ENCODE measurements at places on chromosomes 1 and 21. TPM values are rescaled to one million over a fixed set of nuclear protein-coding genes. Genes with fewer than 3 reads are reported as not detected.

DNA sequence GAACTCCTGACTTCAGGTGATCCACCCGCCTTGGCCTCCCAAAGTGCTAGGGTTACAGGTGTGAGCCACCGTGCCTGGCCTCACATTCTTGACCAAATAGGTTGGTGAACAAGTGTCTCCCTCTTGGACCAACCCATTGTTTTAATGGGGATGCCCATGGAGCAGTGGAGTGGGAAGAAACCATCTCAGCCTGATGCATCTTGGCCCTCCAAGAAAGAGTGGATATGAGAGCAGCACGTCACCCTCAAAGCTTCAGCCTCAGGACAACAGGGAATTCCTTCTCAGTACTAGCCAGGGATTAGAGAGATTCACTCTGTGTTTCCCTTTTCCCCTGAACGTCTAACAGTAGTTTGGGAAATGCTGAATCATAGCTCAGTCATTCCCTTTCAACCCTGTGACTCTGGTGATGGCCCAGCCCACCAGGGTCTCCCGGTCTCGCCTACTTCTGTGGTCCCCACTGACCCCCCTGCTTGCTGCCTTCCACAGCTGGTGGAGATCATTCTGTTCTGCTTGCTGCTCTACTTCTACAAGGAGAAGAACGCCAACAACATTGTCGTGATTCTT lies 37.4 kb downstream of the NIPAL3 start:
- peak; percentile 7 for DNase-seq

GRCh38 chr1:200302192-200302920 lies 107.5 kb downstream of the ZNF281 start:
- DNase-seq: peak; percentile 47

DNA sequence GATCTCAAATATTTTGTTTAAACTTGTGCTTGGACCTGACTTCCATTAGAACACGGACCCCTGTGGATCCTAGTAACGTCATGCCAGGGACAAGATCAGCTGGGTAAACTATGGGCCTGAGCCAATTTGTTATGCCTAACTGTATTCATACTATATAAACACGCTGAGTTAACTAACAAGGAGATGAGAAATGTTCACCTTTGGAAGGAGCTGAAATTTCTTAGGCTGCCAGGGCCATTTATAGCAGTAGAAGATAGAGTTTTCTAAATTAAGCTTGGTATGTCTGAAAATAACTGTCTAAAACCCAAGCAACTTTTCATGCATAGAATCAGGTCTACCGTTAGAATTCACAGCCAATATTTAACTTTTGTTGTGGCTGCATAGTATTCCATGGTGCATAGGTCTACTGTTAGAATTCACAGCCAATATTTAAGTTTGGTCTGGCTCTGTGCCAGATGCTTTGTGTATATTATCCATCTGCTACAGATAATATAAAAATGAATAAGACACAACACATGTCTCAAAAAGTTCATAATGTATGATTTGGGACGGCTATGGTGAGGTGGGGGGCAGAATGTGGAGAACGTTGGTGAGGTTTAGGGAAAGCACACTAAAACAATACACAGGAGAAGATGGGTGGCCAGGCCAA lies 61.5 kb downstream of the NMNAT2 start:
- no peak for DNase-seq

DNA sequence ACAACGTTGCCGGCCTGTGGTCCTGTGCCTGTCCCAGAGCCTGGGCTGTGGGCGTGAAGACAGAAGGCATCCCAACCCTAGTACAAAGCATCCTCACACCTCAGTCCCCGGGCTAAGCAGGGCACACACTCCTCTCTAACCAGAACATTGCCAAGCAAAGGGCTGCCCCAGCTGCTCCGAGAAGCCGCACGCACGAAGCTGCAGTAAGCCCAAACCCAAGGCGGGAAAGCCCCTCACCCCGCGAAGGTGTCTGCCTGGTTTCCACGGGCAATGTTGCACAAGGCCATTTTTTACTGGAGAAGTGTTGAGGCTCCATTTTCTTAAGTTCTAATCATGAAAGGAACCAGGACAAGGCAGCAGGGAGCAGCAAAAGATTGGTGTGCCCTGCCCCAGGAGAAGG lies 519.0 kb downstream of the NPHP4 start:
- DNase-seq: no peak

GRCh38 chr1:8329439-8329838 lies 11.5 kb downstream of the SLC45A1 start:
- DNase-seq: no peak

- no peak for DNase-seq
Observed at GRCh38 chr21:36472377-36472776, 7.5 kb downstream of the CLDN14 start.

- DNase-seq: no peak
Observed at GRCh38 chr21:9756677-9757076, 764.7 kb upstream of the TPTE start.

GRCh38 chr1:68873144-68873543 lies 376.3 kb upstream of the DEPDC1 start:
- DNase-seq: no peak

GRCh38 chr1:233620065-233620464 lies 6.2 kb downstream of the KCNK1 start:
- no peak for DNase-seq

GRCh38 chr1:17258758-17259130 lies 9.8 kb downstream of the PADI3 start:
- no peak for DNase-seq

GRCh38 chr1:162134646-162135045 lies 65.2 kb downstream of the NOS1AP start:
- no peak for DNase-seq

GRCh38 chr1:29853716-29854330 lies 617.5 kb downstream of the PTPRU start:
- no peak for DNase-seq

DNA sequence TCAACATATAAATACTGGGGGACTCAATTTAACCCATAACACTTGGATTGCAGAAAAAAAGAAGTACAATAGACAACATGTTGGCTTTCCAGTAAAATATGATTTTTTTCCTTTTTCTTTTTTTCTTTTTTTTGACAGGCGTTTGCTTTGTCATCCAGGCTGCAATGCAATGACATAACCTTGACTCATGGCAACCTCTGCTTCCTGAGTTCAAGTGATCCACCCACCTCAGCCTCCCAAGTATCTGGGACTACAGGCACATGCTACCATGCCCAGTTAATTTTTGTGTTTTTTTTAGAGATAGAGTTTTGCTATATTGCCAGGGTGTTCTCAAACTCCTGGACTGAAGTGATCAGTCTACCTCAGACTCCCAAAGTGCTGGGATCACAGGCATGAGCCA lies 1512.0 kb upstream of the PRMT6 start:
- DNase-seq: peak; percentile 15

- DNase-seq: peak; percentile 74
Observed at GRCh38 chr1:181101581-181102226, 13.2 kb downstream of the IER5 start.

- no peak for DNase-seq
Observed at GRCh38 chr1:220498188-220498587, 29.7 kb upstream of the MARK1 start.

DNA sequence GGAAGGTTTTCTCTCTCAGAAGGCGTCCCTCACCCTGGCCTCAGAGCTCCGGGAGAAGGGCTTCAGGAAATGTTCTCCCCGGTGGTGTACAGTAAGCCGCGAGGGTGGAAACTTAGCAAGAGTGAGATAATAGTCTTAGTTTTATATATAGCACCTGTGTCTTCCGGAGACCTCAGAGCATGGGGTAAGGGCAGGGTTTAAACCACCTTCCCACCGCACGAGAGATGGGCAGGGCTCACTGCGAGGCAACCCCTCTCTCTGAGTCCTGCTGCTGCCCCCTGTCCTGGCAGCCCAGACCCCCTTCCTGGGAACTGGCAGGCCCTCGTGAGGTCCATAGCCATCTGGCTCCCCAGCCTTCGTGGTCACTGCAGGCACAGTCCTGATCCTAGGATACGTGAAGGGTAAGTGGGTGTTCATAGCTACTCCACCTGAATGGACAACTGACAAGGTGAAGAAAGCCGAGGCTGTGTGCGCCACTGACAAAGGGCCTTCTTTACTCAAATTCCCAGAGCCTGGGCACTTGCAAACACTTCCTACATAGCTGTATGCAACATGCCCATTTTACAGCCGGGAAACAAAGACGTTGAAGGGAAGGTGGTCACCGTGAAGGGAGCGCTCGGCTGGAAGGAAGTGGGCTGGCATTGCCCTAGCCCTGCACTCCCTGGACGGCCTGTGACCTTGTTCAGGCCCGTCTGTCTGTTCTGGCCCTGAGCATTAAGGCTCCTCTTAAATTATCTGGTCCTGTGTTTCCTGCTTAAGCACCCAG lies 26.9 kb downstream of the ITPKB start:
- no peak for DNase-seq

DNA sequence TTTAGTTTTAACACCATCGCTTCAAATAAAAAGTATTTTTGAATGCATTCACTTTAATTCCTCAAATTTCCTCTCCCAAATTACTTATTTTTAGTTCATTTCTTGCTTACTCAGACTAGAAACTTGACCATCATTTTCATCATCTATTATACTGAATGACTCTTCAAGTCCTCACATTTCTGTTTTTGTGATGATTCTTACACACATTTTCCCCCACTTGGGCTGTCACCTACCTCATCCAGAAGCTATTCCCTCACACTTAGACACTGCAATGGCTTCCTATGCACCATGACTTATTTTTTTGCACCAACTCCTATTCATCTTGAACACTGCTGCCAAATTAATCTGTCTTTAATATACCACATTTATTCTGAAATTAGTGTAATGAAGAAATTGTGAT lies 239.6 kb upstream of the DUSP10 start:
- no peak for DNase-seq

GRCh38 chr1:38454749-38455441 lies 404.7 kb downstream of the RRAGC start:
- no peak for DNase-seq

DNA sequence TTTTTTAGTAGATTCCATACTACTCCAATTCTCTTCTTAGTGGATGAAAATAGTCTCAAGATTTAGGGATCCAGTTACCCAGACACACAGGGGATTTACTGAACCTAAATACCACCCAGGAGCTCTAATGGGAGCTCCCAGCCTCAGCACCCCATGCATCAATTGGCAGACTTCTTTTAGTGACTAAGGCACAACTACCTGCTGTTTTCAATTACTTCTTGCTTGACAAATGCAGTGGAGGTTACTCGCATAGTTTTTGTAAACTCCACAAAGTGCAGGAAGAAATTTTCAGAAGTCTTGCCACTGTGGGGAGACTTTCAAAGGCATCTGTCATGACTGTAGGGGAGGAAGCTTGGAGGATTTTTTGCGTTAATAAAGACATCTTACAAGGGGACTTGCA lies 35.5 kb upstream of the MAP10 start:
- DNase-seq: no peak

Gene HUNK
- 1.1 TPM for total RNA-seq

Gene INAVA
- total RNA-seq: not detected

Gene DAP3
- total RNA-seq: 48.6 TPM

Gene NENF
- total RNA-seq: 15.0 TPM

Data from IMR-90 (cell line).